Effector CD8-positive, alpha-beta T cell (primary cell): ENCODE measurements at places on chromosomes 11 and 22.

GRCh38 chr11:125164091-125164421 lies 495 bp upstream of the PKNOX2 start:
- no peak for DNase-seq

- no peak for DNase-seq
Observed at GRCh38 chr11:112196519-112197087, 21.3 kb downstream of the BCO2 start.

DNA sequence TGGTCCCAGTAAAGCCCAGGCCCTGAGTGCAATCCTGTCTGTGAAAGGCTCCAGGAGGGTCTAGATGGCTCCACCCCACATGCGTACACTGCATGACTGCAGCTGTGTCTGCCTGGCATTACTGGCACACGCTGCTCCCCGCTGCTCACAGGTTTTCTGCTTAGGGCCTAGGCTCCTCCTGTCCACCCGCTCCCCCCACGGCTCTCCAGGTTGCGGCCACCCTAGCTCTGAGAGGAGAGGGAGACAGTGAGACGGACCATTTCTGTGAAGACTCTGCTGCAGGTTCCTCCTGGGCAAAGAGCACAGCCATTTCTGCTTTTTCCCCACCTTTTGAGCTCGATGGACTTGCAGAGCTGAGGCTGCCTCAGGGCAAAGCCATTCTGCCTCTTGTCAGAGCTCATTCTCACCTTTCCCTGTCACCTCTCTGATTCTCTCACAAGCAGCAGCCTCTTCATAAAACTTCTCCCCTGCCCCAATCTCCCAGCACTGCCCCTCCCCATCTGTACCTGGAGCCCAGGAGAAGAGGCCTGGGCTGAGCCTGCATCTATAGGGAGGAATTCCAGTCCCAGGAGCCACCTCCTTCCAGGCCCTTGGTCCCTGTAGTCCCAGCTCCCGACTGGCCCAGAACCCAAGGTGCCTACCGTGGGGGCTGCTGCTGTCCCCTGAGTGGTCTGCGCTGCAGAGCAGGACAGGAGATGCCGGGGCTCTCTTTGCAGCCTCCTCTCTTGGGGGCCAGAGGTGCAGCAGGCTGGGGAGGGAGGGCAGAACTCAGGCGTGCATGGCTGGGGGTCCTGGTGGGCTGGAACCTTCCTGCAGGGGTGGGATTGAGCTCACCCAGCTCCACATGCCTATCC lies 433.7 kb upstream of the B3GAT1 start:
- no peak for DNase-seq

GRCh38 chr22:45428391-45429385 lies 15.2 kb downstream of the RIBC2 start:
- no peak for DNase-seq

DNA sequence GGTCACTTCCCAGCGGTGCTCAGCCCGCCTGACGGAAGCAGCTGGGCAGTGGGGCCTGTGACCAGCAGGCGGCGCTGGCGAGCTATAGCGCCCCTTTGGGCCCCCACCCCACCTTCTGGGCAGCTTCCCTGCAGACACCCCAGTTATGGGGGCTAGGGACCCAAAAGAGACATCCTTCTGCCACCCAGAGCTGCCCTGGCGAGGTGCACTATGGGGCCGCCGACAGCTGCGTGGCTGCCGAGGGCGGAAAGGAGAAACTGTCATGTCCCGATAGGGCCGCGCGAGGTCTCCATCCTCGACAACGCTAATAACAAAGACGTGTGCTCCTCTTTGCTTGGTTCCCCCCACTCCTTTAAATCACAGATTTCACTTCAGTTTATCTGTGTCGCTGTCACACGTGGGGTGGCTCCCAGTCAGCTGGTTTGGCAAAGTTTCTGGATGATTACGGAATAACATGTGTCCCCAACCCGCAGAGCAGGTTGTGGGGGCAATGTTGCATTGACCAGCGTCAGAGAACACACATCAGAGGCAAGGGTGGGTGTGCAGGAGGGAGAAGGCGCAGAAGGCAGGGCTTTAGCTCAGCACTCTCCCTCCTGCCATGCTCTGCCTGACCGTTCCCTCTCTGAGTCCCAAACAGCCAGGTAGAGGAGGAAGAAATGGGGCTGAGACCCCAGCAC lies 673 bp upstream of the MYO7A start:
- DNase-seq, result peak; percentile 49

DNA sequence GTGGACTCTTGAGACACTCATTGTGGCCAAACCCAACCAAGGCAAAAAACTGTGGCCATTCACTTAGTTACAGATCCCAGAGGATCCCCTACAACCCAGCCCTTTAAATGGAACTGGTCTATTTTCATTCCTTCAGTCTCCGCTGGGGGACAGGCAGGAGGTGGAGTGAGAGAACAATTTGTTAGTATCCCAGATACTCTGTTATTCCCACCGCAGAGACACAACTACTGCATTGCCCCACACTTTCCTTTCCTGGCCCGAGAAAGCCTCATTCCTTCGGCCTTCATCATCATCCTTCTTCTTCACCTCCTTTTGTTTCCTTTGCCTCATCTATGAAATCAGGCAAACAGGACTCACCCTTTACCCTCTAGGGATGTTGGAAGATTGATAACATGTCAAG lies 191.1 kb downstream of the NTM start:
- no peak for DNase-seq

GRCh38 chr22:26295563-26296126 lies 126.4 kb downstream of the SEZ6L start:
- DNase-seq, result no peak

DNA sequence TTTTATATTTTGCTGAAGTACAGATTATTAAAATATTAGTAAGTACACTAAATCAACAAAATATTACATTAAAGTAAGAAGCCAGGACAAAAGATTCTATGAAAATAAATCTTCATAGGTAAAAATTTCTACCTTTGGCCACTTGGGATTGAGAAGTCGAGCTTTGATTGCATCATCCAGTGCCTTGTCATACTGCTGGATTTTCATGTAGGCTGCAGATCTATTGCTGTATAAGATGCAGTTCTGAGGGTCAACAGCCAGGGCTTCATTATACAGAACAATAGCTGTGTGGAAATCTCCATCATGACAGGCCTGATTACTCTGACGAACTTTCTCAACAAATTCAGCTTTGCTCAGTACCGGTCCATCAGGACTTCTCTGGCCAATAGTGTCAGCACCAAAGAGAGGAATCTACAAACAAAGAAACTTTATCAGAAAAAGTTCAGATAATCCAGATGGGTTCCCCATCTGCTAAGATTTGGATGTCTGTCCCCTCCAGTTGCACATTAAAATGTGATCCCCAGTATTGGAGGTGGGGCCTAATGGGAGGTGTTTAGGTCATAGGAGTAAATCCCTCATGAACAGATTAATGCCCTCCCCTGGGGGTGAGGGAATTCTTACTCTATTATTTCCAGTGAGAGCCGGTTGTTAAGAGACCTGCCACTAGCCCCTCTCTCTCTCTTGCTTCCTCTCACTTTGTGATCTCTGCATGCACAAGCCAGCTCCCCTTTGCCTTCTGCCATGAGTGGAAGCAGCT lies 50.0 kb downstream of the TTC28 start:
- no peak for DNase-seq

DNA sequence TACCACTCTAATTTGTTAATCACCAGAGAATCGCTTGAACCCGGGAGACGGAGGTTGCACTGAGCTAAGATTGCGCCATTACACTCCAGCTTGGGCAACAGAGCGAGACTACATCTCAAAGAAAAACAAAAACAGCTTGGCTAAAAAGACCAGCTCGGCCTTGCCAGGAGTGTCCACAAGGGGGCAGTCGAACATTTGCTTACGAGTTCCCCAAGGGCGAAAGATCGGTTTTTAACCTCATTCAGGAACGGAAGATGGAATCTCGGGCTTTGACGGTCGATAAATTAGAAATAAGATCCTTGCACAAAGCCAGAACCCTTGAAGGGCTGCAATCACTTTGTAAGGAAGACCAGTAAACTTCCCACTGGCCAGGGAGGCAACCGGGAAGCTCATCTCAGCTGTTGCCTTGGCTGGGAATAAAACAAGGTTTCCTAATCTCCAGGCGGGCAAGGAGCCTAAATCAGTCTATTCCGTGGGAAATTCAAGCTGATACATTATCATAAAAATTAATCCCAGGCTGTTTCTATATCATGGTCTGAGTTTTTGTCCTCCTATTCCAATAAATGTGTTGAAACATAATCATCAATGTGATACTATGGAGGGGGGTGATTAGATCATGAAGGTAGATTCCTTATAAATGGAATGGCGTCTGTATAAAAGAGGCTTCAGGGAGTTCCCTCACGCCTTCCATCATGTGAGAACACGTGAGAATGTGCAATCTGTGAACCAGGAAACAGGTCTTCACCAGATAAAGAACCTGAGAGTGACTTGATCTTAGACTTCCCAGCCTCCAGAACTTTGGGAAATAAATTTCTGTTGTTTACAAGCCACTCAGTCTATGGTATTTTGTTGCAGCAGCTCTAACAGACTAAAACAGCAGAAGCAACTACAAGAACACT lies 14.9 kb upstream of the SLC29A2 start:
- DNase-seq, result peak; percentile 73

DNA sequence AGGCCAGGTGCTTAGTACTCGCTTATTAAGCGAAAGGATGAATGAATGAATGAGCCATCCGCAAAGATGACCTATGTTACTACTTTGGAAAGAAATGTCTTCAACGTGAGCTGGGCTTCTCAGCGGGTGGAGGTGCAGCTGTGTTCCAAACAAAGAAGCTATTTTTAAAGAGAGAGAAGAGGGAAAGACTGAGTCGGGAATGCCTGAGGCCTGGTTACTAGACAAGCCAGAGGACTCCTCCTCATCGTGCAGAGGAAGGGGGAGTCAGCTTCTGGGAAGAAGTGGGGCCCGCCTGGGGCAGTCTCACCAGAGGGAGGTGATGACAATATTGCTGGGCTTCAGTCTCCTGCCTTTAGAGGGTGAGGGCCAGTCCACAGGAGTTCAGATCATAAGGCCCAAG lies 30.4 kb upstream of the CD5 start:
- DNase-seq, result no peak

GRCh38 chr11:68695531-68695930 lies 11.2 kb downstream of the GAL start:
- DNase-seq, result no peak

GRCh38 chr11:66146074-66146473 lies 76.0 kb downstream of the PACS1 start:
- no peak for DNase-seq

DNA sequence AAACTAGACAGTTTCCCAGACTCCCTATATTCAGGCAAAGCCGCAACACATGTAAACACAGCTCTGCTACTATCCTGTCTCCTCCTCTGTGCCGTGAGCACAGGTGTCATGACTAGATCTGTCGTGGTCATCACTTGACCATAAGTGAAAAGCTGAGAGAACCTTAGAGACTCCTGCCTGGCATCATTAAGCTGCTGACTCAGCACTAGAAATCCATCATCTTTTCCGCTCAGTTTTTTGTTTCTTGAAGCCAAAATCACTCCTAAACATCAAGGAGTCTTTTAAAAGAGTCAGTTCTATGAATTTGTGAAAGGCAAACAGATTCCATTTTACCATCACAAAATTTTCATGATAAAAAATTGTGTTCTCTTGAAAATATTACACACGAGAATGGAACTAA lies 102.5 kb upstream of the TP53AIP1 start:
- no peak for DNase-seq
